ENCODE measurements at places on chromosomes 1 and 21.

DNA sequence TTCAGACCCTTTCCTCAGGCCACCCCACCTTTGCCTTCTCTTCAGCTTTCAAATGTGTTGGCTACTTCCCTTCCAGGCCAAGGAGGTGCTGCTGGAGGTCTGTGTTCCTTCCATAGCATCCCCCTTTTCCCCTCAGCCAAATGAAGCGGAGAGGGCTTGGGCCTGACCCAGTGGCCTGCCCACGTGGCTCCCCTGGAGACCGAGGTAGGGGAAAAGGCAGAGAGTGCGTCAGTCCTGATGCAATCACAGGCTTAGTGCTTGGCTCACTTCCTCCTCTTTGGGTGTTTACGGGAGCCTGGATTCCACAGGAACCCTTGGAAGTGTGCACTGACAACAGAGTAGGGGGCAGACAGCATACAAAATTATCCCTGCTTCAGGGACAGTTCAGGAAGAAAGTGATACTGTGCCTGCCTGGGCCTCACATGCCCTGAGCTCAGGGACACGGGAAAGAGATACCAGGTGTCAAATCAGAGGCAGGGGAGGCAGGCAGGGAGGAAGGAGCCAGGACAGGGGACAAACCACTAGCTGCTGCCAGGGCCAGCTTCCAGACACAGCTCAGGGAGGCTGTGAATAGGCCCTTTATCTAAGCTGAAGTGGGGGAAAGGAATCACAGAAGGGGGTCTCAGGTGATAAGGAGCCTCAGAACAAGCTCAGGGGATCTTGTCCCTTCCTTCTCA is 16.6 kb upstream of the PTP4A2 start:
- DNase-seq: no peak

DNA sequence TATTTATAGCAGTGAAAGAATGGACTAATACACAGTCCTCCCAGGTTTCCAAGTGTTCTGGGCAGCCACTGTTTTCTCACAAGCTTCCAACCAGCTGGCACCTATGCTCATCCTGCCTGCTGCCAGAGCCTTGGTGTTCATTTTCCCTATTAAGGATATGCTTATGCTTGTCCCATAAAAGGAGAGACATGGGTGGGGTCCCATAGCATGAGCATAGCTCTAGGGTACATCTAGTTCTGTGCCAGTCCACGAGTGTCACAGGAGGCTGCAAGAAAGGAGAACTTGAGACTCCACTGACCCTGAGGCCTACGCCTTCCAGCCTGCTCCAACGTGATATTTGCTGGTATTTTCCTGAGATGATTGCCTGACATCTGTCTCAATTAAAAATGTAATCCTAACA is 192.4 kb upstream of the PTGFR start:
- DNase-seq: no peak

DNA sequence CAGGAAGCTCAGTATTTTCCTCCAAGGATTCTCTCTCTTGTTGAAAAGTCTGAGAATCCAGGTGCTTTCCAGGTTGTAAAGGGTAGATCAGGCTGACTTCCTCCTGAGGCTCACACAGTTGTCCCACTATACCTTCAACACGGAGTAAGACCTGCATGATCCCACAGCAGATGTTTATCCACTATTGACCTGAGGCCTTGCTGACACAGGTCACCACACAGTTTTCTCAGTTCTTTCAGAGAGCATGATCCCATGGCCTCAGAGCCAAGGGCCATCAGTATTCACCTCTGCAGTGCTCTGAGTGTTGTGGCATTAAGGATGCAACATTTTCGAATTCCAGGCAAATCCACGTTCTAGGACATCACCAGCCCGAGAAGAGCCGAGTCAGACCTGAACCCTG is 60.5 kb upstream of the ABCD3 start:
- DNase-seq: no peak

GRCh38 chr1:239558559-239558958 is 172.2 kb downstream of the CHRM3 start:
- no peak for DNase-seq

GRCh38 chr21:44539046-44539445 is 949 bp downstream of the KRTAP10-1 start:
- no peak for DNase-seq

DNA sequence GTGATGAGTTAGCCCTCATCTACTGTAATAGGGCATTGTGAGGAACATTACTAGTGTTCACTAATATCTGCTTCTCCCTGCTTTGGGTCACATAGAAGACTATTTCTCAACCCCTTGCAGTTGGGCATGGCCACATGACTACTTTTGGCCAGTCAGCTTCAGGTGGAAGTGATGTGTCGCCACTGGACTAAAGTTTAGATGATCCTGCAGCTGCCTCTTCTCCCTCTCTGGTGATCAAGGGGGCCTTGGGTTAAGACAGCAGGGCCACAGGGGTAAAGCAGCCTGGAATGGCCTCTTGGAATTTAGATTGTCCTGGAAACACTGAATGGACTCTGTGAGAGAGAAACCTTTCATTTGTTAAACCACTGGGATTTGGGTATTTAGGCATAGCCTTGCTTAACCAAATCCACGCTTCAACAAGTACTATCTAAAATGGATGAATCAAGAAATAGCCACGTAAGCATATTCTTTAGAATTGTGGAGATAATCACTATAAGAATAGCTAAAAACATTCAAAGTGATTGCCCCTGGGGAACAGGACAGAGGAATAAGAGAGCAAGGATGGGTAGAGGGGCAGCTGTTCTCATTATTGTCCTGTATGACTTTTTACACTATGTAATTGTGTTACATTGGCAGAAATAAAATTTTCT is 41.2 kb downstream of the OPRD1 start:
- DNase-seq: no peak

GRCh38 chr1:54309631-54310366 is 96.4 kb downstream of the SSBP3 start:
- no peak for DNase-seq

- no peak for DNase-seq
These were observed 168.5 kb upstream of the IRF2BP2 start for GRCh38 chr1:234778221-234779159.

DNA sequence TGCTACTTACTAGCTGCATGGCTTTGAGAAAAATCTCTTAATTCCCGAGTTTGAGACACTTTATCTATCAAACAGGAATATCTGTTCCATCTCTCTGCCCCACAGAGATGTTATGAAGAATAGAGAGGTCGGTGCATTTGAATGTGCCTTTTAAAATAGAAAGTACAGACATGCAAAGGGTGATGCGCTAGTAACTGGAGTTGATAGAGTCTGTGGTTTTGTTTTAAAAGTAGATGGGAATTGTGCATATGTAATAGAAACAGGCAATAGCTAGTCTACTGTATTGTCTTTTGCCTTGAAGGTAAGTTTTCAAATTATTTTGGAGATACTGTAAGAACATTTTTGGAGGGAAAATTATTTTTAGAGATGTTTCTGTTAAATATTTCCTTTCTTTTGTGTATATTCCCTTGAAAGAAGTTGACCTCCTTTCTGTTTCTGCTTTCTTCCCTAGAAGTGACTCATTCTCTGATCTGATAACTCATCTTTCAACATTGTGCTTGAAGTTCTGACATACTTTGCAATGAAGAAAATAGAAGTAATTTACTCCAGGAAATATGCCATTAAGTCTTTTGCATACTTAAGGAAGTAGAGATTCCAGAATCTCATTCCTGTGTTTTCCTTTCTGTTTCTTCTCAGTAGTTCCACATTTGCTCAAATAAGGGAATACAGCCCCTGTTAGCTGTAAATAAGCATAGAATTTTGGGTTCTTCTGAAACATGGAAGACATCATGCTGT is 151.6 kb downstream of the SDCCAG8 start:
- DNase-seq: no peak

GRCh38 chr1:194208674-194209073 is 1022.3 kb upstream of the B3GALT2 start:
- no peak for DNase-seq

GRCh38 chr1:38452246-38452645 is 405.7 kb upstream of the POU3F1 start:
- no peak for DNase-seq

DNA sequence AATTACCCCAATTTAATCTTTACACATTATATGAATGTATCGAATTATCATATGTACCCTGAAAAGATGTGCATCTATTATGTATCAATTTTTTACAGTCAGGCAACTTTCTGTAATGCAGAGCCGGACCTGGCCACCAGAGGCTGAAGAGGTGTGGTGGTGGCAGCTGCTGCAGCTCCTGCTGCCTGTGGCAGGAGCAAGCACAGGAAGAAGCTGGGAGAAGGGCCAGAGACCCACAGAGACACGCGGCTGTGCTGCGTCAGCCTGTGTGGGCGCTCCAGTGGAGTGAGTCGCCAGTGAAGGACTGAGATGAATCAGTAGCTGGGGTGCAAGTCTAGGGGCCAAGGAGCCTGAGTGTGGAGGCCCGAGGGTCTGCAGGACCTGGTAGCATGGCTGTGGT is 74.3 kb upstream of the COG2 start:
- DNase-seq: no peak

- DNase-seq: no peak
These were observed 49.6 kb downstream of the HSF2BP start for GRCh38 chr21:43609501-43610340.

DNA sequence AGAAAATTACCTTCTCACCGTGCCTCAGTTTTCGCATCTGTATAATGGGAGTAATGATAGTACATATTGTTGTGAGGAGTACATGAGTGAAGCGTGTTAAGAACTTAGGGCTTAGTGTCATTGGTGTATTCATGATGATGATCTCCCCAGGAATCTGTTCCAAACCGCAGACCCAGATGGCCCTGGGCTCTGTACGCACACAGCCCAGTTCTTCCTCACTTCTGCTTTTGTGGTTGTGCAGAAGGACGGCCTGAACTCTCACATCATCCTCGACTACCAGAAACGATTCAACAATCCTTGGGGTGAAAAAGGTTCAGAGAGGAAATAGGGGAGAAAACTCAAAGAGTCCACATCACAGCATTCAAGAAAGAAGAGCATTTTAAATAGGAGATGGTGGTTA is 323.0 kb downstream of the CAMTA1 start:
- DNase-seq: no peak

GRCh38 chr1:71656902-71657301 is 576.1 kb upstream of the ZRANB2 start:
- no peak for DNase-seq

DNA sequence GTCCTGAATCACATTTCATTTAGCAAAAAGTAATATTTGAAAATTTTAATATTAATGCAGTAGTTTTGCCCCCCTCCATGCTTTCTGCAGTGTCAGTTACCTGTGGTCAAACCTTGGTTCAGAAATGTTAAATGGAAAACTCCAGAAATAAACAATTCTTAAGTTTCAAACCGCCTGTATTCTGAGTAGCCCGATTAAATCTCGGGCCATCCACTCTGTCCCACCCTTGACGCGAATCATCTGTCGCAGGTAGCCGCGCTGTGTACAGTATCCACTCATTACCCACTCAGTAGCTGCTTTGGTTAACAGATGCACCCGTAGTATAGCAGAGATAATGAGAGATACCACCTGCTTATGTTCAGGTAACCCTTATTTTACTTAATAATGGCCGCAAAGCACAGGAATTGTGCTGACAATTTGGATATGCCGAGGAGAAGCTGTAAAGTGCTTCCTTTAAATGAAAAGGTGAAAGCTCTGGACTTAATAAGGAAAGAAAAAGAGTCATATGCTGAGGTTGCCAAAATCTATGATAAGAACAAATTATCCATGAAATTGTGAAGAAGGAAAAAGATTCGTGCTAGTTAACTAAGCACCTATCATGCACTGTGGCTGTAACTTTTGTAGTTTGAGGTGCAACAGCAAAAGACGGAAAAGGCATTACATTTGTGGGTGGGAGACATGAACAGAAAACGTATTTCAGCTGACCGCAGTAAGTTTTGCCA is 889 bp upstream of the SCYL3 start:
- no peak for DNase-seq

DNA sequence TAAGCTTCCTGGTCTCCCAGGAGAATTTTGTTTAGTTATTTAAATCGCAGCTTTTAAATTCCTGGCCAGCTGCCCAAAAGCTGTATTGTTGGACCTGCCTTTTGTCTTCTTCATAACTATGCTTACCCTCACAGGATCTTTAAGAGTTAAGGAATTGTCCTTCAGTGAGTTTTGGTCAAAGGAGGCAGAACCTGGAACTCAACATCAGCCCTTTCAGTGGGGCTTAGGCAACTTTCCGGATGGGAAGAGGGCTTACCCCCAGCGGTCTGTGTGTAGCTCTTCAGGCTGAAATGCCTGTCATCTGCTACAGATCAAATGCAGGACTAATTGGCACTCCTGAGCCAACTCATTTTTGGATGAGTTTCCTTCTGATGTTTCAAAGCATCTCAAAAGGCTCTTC is 402.6 kb downstream of the SIPA1L2 start:
- DNase-seq: no peak

- no peak for DNase-seq
These were observed 15.8 kb upstream of the SH2D2A start for GRCh38 chr1:156832434-156832833.

- no peak for DNase-seq
These were observed 7.5 kb upstream of the GATAD2B start for GRCh38 chr1:153929981-153930948.

- no peak for DNase-seq
These were observed 14.7 kb downstream of the PFKL start for GRCh38 chr21:44314561-44314960.

DNA sequence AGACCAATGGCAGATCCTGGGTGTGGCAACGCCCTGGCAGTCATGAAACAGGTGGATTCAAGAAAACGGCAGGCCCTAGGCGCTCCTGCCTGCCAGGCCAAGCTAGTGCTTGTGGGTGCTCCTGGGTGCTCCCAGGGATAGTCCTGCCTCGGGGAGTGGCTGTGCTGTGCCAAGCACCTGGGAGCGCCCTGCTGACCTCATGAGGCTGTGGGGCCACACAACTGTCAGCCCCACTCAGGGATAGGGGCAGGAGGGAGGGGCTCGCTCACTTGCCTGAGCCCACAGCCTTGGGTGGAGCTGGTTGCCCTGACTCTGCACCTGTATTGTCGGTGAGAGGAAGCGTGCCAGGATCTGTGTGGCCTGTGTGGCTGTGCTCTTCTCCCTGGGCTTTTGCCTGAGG is 9.4 kb downstream of the SNAP47 start:
- DNase-seq: no peak

GRCh38 chr1:235835226-235835625 is 31.5 kb downstream of the LYST start:
- no peak for DNase-seq

- no peak for DNase-seq
These were observed 43.3 kb upstream of the FCRL4 start for GRCh38 chr1:157641177-157641576.

DNA sequence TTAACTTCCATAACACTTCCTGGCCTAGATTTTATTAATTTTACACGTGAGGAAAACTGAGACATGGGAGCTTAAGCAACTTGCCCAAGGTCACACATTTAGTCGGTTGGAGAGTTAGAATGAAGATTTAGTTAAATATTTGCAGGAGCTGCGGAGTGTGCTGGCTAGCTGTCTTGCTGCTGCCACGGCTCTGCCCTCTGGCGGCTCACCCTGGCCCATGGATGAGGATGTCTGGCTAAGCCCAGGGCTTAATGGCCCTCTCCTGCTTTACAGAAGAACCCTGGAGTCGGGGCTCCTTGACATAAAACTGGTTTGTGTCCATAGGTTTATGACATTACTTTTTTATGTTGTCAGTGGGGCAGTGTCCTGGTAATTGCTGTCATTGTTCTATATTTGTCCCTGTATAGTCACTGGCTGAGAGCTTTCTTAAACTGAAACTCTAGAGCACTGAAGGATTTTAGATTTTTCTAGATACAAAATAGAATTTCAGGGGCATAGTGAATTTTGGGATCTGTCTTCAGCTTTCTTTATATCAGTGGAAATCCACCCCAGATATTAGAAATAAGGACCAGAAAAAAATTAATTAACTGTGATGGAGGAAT is 88.9 kb upstream of the WLS start:
- peak; percentile 51 for DNase-seq

All from left kidney (tissue), 8 donors.